ENCODE measurements at places on chromosomes 7 and 10.
A peak's percentile ranks its signal among the peaks of the same experiment; 100 is the strongest.

DNA sequence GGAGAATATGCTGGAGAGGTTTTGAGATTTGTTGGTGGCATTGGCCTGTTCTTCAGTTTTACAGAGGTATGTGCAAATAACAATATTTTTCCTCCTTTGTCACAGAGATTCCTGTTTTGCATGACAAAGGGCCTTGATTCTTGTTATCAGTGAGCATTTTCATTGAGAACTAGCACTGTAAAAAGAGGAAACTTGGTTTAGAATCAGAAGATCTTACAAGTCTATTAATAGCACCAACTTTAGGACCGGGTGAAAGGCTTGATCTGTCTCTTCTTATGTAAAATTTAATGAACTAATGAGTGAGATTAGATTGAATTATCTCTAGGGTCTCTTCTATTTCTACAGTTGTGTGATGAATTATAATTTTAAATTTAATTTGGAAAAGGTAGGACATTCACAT, 25.5 kb downstream of the TSPAN13 start:
- no peak for DNase-seq

DNA sequence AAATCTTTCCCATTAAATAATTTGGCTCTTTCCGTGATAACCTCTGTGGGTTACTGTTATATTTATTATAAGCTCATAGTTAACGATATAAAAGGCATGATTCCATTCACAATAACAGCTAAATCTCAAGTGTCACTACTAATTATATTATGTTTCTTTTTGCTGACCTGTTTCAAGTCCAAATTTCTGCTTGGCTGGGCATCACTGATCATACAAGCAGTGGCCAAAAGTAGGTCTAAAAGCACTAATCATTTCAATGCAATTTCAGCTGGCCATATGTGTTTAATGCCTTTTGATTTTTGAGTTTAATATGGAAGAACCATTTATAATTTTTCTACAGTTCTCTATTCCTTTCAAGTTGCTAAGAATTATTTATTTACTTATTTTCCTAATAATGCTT, 110.7 kb downstream of the SEMA3A start:
- DNase-seq, result no peak

- no peak for DNase-seq
Measured at GRCh38 chr7:76074972-76075370, 27.1 kb downstream of the MDH2 start.

DNA sequence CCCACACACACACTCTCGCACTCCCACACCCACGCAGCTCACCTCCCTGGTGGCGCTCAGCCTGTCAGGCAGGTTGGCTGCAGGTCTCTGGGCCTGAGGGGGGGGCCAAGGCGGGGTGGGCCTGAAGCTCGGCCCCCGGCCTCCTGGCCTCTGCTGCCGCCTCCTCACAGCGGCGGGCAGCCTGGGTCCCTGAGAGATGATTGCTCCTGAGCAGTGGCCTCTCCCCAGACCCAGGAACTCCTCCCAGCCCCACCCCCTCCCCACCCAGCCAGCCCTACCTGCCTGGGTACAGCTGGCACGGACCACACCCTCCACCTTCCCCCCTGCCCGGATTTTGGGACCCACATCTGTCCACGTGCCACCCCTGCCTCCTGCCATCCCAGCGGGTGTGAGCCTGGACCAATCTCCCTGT, 4.6 kb upstream of the TMEM184A start:
- DNase-seq, result no peak

DNA sequence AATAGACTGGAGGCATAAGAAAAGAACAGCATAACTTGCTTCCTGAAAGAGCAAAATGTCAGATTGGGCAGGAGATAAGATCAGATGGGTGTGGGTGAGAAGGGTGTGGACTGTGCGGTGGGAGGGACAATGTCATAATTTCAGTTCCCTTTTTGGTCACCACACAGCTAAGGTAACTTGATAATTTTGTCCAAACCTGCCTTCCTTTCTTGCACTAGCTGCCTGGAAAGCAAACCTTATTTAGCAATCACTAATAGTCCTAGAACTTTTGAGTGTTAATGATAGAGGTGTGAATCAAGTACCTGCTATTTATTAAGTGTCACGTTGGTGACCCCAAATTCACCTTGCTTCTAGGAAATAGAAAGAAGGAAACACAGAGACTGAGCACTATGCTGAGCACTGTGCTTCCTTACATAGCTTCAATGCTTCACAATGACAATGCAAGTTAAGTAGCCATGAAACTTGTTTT, 72.4 kb upstream of the SP4 start:
- peak; percentile 51 for DNase-seq

DNA sequence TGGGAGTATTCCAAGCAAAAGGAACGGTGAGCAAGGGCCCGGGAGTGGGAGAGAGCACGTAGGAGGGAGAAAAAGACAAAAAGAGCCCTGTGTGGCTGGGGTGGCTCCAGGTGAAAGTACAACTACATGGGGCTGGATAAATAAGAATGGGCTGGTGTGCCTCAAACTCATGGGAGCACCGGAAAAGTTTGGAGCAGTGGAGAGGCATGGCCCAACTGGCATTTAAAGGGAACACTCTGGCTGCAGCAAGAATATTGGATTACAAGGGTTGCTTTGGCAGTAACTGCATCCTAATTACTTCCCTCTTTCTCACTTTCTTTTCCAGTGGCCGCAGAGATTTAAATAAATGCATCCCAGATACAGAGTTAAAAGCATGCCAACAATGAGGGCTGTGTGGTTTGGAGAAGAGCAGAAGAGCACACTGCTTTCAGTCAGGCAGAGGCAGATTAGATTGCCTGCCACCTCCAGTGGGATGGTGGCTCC, 39.1 kb upstream of the HERPUD2 start:
- no peak for DNase-seq

- no peak for DNase-seq
Measured at GRCh38 chr10:106267591-106267990, 896.9 kb downstream of the SORCS1 start.

- DNase-seq, result peak; percentile 70
Measured at GRCh38 chr7:39621784-39622411, 1.5 kb upstream of the RALA start.

DNA sequence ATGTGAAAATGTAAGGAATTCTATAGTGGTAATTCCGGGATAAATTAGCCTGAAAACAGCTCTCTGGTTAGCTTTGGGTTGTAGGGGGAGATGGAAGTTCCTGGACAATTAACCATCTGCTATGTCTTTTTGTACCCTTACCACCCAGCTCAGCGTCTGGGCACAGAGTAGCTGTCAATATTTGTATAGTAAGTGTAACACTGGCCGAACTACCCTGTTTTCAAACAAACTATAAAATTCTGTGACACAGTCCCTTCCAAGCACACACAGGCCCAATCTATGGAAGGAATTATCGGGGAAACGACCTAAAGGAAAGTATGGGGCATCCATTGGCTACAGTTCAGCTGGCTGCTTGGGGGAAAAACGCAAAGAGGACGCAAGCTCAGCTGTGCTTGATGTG, 869 bp upstream of the LHFPL3 start:
- no peak for DNase-seq

DNA sequence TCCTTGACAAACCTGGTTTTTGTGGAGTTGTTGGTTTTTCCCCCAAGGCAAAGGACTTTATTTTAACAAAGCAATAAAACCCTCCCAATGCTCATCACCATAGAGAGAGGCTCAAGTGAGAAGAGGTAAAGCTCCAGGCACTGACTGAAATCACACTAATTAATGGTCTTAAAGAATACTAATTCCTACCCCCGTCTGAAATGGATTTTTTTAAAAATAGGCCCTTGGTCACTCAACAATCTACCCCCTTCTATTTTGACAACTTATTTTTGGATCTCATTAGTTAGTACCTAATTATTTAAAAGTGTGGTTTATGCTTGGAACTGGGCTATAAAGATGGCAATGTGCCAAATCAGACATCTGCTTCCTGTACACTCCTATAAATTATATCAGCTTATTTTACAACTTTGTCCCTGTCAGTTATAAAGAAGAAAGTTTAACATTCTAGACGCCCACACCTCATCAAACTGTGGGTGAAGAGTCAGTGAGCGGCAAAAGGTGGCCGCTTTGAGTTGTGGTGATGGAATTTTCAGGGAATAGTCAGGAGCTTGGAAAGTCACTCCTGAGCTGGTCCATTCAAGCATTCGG, 10.6 kb downstream of the GLI3 start:
- DNase-seq, result no peak

All from GM13977 (cell line).